Glutamatergic neuron (in vitro differentiated cells): ENCODE measurements at places on chromosomes 2 and 18.

GRCh38 chr2:175755656-175756386 lies 246.2 kb downstream of the LNPK start:
- DNase-seq = no peak

DNA sequence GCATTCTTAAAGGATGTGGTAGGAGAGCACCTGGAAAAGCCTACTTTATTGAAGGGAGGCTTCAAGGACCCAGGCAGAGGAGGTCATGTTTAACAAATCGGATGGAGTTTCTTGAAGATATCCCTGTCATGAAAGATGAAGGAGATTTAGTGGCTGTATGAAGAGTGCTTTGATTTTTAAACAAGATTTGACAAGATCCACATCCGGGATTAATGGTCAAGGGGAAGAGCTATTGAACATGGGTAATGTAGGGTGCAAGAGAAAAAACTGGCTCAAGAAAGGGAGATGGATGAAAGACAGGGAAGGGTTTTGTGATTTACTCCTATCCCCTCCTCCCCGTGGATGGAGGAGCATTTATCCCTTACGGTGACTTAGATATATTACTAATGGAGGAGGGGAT lies 113.1 kb upstream of the OSR1 start:
- no peak for DNase-seq

- no peak for DNase-seq
Measured at GRCh38 chr18:9563331-9563730, 51.0 kb downstream of the PPP4R1 start.

GRCh38 chr2:238587776-238588660 lies 161.3 kb downstream of the ASB1 start:
- DNase-seq = no peak

GRCh38 chr18:58297198-58297597 lies 253.2 kb downstream of the NEDD4L start:
- no peak for DNase-seq

- no peak for DNase-seq
Measured at GRCh38 chr2:200422532-200423261, 87.2 kb downstream of the KCTD18 start.

- no peak for DNase-seq
Measured at GRCh38 chr2:176020400-176020799, 18.3 kb upstream of the LNPK start.
